ENCODE measurements at places on chromosomes 2 and 18.

DNA sequence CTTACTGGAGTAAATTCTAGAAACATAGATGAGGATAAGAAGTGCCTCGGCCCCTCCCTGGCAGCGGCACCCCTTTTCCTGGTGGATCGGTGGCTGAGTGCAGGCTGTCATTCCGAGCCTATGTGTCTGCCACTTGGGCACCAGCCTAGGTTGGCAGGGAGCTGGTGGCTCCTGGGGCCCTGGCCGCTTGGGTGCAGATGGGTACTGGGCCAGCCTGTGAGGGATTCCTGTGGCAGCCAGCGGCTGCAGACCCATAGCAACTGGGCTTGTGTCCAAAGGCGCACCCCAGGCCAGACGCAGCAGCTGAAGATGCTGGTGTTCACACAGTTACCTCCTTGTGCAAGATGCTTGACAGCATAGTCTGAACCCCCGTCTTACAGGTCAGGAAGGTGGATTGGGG is 2.8 kb downstream of the SNORC start:
- DNase-seq, result no peak

GRCh38 chr2:32849456-32850194 is 97.1 kb upstream of the LTBP1 start:
- DNase-seq, result no peak

DNA sequence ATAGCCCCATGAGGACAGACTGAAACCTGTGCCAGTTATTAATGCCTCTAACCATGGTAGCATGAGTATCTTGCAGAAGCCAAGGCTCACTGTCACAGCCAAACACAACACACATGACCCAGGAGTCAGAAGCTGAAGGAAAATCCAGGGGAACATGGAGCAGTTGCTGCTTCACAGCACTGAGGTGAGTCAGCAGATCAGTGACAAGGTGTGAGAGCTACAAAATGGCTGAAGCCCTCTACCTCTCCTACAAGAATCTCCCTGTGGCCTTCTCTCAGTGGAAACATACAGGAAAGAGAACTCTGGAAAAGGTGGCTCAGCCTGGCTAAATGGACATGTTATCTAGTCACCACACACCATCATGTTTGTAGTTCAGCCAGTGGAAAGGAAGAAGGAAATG is 93.5 kb downstream of the NAB1 start:
- no peak for DNase-seq

DNA sequence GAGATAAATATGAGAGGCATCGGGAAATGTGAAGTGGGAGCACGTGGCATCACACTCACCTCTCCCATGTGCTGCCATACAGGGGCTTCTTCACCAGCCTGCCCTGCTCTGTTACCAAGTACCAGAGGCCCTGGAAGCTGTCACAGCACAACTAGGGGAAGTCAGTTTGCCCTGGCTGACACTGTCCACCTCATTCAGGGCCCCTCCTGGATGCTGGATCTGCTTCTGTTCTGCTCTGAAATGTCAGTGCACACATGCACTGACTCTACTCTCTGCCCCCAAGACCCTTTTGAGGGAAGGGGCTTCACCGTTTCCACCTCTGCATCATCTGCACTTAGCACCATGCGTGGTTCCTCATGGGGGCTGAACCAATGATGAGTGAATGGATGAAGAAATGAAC is 311.1 kb downstream of the EN1 start:
- DNase-seq, result no peak

GRCh38 chr2:206328974-206329373 is 54.5 kb downstream of the ZDBF2 start:
- no peak for DNase-seq

- no peak for DNase-seq
Observed at GRCh38 chr18:50393802-50394201, 19.0 kb downstream of the SKA1 start.

GRCh38 chr2:24576146-24576545 is 85.1 kb downstream of the NCOA1 start:
- no peak for DNase-seq

DNA sequence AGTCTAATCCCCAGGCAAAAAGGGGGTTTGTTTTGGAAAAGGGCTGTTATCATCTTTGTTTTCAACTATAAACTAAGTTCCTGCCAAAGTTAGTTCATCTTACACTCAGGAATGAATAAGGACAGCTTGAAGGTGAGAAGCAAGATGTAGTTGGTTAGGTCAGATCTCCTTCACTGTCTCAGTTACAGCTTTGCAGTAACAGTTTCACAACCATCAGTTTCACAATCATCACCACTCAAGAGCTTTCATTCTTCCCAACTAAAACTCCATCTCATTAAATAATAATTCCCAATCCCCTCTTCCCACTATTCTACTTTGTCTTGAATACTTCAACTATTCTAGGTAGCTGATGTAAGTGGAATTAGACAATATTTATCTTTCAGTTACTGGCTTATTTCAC is 200.9 kb downstream of the NYAP2 start:
- DNase-seq, result peak; percentile 21

GRCh38 chr2:53933329-53933728 is 37.5 kb downstream of the PSME4 start:
- DNase-seq, result no peak

DNA sequence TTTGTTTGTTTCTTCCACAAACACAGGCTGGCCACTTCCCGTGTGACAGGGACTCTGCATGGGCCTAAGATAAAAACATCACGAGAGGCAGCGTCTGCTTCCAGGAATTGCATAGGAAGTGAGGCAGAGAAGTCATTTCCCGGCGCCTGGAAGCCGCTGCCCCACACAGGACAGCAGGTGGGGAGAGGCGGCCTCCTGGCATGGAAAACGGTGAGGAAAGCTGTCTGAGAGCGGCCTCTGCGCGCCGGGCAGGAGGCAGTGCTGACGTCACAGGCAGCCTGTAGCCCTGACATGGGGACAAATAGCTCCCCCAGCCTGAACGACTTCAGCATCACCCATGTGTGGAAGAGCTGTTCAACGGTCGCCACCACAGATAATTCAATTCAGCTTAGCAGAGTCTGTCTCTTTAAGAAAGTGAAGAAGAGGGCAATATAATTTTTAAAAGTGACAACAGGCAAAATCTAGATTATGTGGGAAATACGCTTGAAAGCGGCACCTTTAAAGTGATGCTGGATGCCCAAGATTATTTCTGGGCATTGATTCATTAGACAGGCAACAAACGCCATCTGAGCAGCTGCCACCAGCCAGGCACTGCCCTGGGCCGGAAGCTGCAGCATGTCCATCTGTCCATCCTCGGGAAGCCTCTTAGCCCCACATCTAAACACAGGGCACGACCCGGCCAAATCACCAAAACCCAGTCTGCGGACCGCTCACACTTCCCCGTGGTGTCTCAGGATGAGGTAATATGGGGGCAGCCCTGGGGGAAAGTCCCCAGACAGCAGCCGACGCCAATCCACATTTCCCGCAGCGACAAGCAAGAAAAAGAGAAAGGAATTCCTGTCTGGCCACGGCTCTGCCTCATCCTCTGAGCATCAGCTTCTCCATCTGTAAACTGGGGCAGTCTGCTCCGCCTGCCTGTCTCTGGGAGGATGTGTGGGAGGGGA is 138.9 kb downstream of the PXDN start:
- peak; percentile 94 for DNase-seq

DNA sequence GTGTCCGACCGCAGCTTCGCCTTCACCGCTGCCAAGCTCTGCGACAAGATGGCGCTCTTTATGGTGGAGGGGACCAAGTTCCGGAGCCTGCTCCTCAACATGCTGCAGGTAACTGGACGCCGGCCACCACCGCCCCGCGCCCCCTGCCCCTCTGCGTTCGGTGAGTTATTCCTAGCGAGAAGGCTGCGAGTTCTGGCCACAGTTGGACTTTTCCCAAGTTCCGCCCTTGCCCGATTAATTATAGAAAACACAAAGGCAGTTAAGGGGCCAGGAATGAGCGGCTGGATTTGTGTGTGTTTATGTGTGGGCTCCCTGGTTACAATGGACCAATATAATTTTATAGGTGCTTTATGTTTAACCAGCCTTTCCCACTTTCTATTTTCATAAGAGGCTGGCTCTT is 189.2 kb downstream of the SMAD7 start:
- no peak for DNase-seq

- no peak for DNase-seq
Observed at GRCh38 chr2:108148555-108148954, 91.2 kb upstream of the SULT1C3 start.

- DNase-seq, result no peak
Observed at GRCh38 chr2:148982282-148982681, 56.2 kb upstream of the LYPD6B start.

GRCh38 chr2:203802342-203803052 is 65.1 kb upstream of the CTLA4 start:
- DNase-seq, result peak; percentile 78

GRCh38 chr18:55251254-55251971 is 292.2 kb upstream of the CCDC68 start:
- no peak for DNase-seq

DNA sequence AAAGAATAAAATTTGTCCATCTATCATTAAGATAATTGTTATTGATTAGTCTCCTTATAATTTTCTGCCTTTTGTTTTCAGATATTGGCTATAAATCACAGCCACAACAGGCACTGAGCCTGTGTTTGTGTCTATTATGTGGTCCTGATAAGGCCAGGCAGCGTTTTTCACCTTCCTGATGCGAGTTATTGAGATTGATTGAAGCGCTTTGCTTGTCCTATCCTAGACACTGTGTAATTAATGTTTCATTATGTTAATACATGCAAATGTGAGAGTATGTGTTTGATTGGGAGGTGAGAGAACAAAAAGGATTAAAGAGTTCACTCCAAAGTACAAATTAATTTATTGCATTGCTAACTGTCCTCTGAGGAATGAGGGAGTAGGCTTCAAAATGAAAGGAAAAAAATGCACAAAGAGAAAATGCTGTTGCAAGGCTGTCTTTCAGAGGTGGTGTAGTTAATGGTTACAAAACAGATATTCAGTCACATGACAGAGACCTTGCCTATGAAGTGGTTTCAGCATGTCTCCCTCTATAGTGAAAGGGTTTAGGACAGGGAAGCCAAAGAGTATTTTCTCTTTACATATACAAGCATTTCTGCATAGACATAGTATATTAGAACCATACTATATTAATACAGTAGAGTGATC is 391.1 kb downstream of the DCC start:
- no peak for DNase-seq

DNA sequence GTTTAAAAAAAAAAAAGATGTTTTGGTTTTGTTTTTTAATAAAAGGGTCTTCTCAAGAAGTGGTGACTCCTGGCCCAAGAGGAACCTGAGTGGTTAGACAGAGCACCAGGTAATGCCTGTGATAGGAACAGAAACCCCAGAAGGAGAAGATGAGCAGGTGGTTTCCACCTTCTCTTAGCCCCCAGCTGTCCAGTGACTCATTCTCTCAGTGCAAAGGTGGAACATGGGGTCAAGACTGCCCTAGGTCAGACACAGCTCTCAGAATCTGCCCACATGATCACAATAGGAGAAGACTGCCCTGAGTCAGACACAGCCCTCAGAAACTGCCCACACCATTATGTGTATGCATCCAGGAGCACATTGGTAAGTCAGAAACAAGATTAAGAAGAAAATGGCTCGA is 61.8 kb downstream of the TBC1D8 start:
- DNase-seq, result no peak

Measured in mesenchymal stem cell (in vitro differentiated cells and primary cell).